Bladder microvascular endothelial cell (primary cell): ENCODE measurements at places on chromosomes 4 and X. TPM values are rescaled to one million over a fixed set of nuclear protein-coding genes. Genes with fewer than 3 reads are reported as not detected.

LSM6 gene
- total RNA-seq = 24.5 and 28.2 TPM in 2 replicates

BCLAF3 gene
- total RNA-seq = 3.2 and 6.7 TPM in 2 replicates

TNIP2 gene
- total RNA-seq = 72.4 and 102 TPM in 2 replicates

CNKSR2 gene
- total RNA-seq = 0.06 TPM in 1 of 2 replicates, not detected in the other

PTPN13 gene
- total RNA-seq = 0.31 and 0.81 TPM in 2 replicates

TMEM31 gene
- not detected in 2 replicates for total RNA-seq

NAP1L2 gene
- total RNA-seq = 0.81 and 3.0 TPM in 2 replicates

BGN gene
- 4.4 and 81.7 TPM in 2 replicates for total RNA-seq

PNMA3 gene
- total RNA-seq = 0.06 TPM in 1 of 2 replicates, not detected in the other

CT47B1 gene
- total RNA-seq = not detected in 2 replicates

TMSB15A gene
- total RNA-seq = 0.82 and 1.8 TPM in 2 replicates

PPP2R2C gene
- total RNA-seq = 0.16 and 0.38 TPM in 2 replicates

DCAF8L2 gene
- total RNA-seq = not detected in 2 replicates

OTC gene
- total RNA-seq = 0.69 TPM in 1 of 2 replicates, not detected in the other

CXCL11 gene
- total RNA-seq = 1.5 and 5.7 TPM in 2 replicates

KCND1 gene
- total RNA-seq = 0.32 and 0.57 TPM in 2 replicates

CTAG2 gene
- not detected in 2 replicates for total RNA-seq

ASMT gene
- total RNA-seq = not detected in 2 replicates

MAGEA4 gene
- not detected in 2 replicates for total RNA-seq

TSPAN5 gene
- 15.1 and 47.8 TPM in 2 replicates for total RNA-seq

GPR82 gene
- not detected in 2 replicates for total RNA-seq

QRFPR gene
- total RNA-seq = 0.16 and 0.63 TPM in 2 replicates

SCFD2 gene
- total RNA-seq = 12.0 and 37.0 TPM in 2 replicates

GPRASP2 gene
- total RNA-seq = 9.6 and 13.9 TPM in 2 replicates

PTTG2 gene
- total RNA-seq = 0.16 TPM in 1 of 2 replicates, not detected in the other

RBMX2 gene
- 22.3 and 25.7 TPM in 2 replicates for total RNA-seq

NPNT gene
- 0.32 and 0.44 TPM in 2 replicates for total RNA-seq

TLR10 gene
- not detected in 2 replicates for total RNA-seq

EDNRA gene
- total RNA-seq = 0.16 and 0.25 TPM in 2 replicates

FRMD7 gene
- under 0.01 TPM in 1 of 2 replicates, not detected in the other for total RNA-seq

ADGRG4 gene
- total RNA-seq = under 0.01 and 0.06 TPM in 2 replicates

FGB gene
- total RNA-seq = not detected in 2 replicates

SCD5 gene
- total RNA-seq = 23.5 and 42.7 TPM in 2 replicates

ZBTB49 gene
- 3.4 and 6.7 TPM in 2 replicates for total RNA-seq

DUSP21 gene
- total RNA-seq = not detected in 2 replicates

ASB12 gene
- total RNA-seq = not detected in 2 replicates

CXCL1 gene
- 4.5 and 38.7 TPM in 2 replicates for total RNA-seq

RAB28 gene
- 8.3 and 13.5 TPM in 2 replicates for total RNA-seq

USO1 gene
- 46.8 and 97.6 TPM in 2 replicates for total RNA-seq

SLC25A53 gene
- total RNA-seq = 5.2 and 15.2 TPM in 2 replicates

HTT-AS gene
- not detected in 2 replicates for total RNA-seq

CYTL1 gene
- 29.2 and 170 TPM in 2 replicates for total RNA-seq

ETDB gene
- total RNA-seq = not detected in 2 replicates

GNRHR gene
- total RNA-seq = not detected in 2 replicates

GPR34 gene
- total RNA-seq = not detected in 2 replicates

CNGA1 gene
- total RNA-seq = not detected in 2 replicates

ETNPPL gene
- not detected in 2 replicates for total RNA-seq

ENPP6 gene
- total RNA-seq = not detected in 2 replicates

MAGEA9B gene
- not detected in 2 replicates for total RNA-seq

VSIG1 gene
- 0.81 and 1.0 TPM in 2 replicates for total RNA-seq

HAND2 gene
- not detected in 2 replicates for total RNA-seq

CFP gene
- 0.06 and 0.49 TPM in 2 replicates for total RNA-seq

GAGE12E gene
- not detected in 2 replicates for total RNA-seq

FGF13 gene
- total RNA-seq = 10.5 and 80.9 TPM in 2 replicates

PDHA1 gene
- total RNA-seq = 96.7 and 184 TPM in 2 replicates

PCDH19 gene
- 0.97 and 2.2 TPM in 2 replicates for total RNA-seq
